Natural killer cell treated with Interleukin-12 subunit alpha and Interleukin-12 subunit beta and Interleukin-15 and Interleukin-18, amount 100 ng/mL, for 72 hours (primary cell): ENCODE measurements at places on chromosomes 5 and 9.

DNA sequence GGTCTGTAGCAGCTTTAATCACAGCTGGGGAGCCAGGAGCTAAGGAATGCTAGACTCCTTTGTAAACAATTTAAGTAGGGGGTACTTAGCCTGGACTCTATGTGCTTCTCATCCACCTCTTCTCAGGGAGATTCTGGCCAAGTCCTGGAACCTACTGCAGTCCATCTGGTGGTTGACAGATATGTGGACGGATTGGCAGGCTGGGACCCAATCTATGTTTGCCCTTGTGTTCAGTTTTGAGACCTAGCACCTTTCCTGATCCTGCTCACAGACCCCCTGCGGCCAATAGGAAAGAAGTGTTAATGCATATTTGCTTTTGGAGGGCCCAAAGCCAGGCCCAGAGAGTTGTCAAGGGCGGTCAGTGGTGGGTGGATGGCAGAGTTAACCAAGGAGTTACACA lies 6.4 kb downstream of the SLC22A5 start:
- H3K27me3 ChIP-seq, result no peaks in the 10 kb centered on the region
- peaks cover 8% of the 10 kb centered on the region for H3K4me1 ChIP-seq
- H3K27ac ChIP-seq, result no peak overlapping the region
- no peak overlapping the region for H3K4me3 ChIP-seq
- no peak for DNase-seq

GRCh38 chr5:126384985-126385384 lies 38.2 kb upstream of the GRAMD2B start:
- no peaks in the 10 kb centered on the region for H3K4me1 ChIP-seq
- H3K27me3 ChIP-seq, result peaks cover 6% of the 10 kb centered on the region
- H3K4me3 ChIP-seq, result no peak overlapping the region
- H3K36me3 ChIP-seq, result peaks cover 4% of the 10 kb centered on the region

DNA sequence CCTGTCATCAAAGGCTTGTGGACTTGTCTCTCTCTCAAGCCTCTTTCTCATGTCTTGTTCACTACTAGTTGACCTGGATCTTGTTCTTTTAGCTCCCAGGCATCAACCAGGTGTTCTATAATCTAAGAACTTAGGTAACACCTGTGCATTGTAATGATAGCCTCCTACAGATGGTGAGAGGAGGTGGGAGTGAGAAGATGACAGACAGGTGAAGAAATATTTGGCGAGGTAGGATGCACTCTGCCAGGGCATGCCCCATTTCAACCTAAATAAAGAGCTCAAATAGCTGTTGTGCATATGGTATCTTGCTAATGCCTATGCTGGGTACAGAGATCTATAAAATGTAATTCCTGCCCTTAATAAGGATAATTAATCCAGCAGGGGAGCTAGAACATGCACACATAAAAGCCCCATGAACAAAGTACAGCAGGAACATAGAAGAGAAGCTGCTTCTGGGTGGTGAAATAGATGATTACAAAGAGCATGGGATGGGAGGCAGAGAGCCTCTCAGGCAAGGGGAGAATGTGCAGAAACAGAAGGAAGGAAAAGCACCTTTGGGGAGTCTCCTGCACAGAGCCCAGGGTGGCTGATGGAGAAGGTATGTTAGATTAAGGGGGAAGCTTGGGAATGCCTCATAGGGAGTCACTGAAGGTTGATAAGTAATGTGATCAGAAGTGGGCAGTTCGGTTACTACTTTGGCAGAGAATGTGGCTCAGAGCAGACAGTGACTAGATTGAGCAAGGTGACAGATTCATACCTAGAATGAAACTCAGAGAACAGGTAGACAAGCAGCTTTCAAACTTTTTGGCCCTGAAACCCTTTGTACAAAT lies 28.0 kb upstream of the PLIN2 start:
- no peak for DNase-seq
- peaks cover 24% of the 10 kb centered on the region for H3K4me1 ChIP-seq
- H3K27me3 ChIP-seq, result no peaks in the 10 kb centered on the region
- no peaks in the 10 kb centered on the region for H3K36me3 ChIP-seq
- H3K27ac ChIP-seq, result peak overlapping the region; percentile 75

- peaks cover 18% of the 10 kb centered on the region for H3K36me3 ChIP-seq
- no peak overlapping the region for H3K4me3 ChIP-seq
- H3K27me3 ChIP-seq, result no peaks in the 10 kb centered on the region
- H3K27ac ChIP-seq, result no peak overlapping the region
- no peak for DNase-seq
Observed at GRCh38 chr5:140253985-140254384, 48.9 kb downstream of the PFDN1 start.

DNA sequence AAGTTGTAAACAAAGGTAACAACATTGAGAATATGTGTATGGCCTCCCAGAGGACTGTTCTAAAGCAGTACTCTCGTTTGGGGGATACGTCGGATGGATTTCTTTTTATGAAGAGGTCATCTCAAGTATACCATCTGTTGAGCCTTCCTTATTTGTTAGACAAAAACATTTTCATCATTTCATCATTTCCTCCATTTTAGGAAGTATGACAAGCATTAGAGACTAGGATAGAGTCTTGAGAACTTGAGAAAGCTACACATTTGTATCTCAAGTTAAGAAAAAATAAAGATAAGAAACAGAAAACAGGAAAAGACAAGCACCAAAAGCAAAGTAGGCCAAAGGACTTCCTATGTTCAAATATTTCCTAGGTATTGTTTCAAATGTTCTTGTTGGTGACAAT lies 307.0 kb downstream of the EFNA5 start:
- DNase-seq, result no peak
- peaks cover 44% of the 10 kb centered on the region for H3K4me1 ChIP-seq
- peak overlapping the region; percentile 24 for H3K27ac ChIP-seq
- H3K4me3 ChIP-seq, result no peak overlapping the region
- H3K27me3 ChIP-seq, result no peaks in the 10 kb centered on the region

- H3K4me3 ChIP-seq, result no peak overlapping the region
- no peaks in the 10 kb centered on the region for H3K4me1 ChIP-seq
- no peak overlapping the region for H3K27ac ChIP-seq
- no peaks in the 10 kb centered on the region for H3K27me3 ChIP-seq
Observed at GRCh38 chr9:23663536-23663935, 162.5 kb downstream of the ELAVL2 start.

DNA sequence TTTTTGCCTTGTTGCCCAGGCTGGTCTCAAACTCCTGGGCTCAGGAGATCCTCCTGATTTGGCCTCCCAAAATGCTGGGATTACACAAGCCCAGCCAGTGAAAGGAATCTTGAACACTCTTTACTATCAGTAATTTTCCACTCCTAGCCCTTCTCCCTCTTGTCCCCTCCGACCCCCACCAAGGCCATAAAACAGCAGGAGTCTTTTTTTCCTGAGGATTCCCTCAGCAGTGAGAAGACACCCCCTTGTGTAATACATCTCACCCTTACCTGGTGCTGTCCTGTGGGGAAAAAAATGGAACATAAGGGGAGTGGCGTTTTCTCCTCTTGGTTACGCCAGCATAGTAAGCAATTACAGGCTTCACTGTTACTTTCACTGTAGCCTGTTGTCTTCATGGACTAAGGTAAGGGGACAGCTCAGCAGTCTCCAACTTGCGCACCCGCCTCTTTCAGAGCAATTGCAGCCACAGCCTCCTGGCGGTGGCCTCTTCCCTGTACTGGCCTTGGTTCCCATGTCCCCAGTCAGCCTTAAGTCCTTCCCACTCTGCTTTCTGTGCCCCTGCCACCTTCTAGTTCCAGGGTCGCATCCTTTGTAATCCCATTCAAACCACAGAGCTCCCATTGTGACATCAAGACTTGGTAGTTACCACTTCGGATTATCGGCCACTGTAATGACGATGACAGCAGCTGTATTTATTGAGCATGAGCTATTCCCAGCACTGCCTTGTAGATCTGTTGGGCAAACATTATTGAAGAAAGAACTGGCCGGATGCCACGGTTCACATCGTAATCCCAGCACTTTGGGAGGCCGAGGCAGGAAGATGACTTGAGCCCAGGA lies 10.0 kb downstream of the NAIF1 start:
- H3K27me3 ChIP-seq, result no peaks in the 10 kb centered on the region
- H3K4me1 ChIP-seq, result peaks cover 12% of the 10 kb centered on the region
- no peak overlapping the region for H3K27ac ChIP-seq
- DNase-seq, result no peak
- H3K4me3 ChIP-seq, result no peak overlapping the region
- H3K36me3 ChIP-seq, result no peaks in the 10 kb centered on the region

DNA sequence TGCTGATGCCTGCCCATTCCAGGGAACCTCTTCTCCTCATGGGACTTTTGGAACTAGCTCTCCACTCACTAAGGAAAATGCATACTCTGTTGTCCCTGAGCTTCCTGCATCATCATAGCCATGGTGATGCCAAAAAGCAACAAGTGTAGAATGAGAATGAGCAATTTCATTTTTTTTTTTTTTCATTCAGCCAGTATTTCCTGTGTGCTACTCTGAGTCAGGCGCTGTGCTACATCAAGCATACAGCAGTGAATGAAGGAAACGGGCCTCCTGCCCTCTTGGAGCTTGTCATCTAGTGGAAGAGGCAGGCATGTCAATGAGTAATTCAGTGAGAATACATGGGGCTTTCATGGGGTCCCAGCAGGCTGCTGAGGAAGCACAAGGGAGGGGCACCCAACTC lies 483.1 kb downstream of the BNC2 start:
- no peak for DNase-seq
- no peak overlapping the region for H3K4me3 ChIP-seq
- peaks cover 10% of the 10 kb centered on the region for H3K27me3 ChIP-seq
- no peak overlapping the region for H3K27ac ChIP-seq

GRCh38 chr5:39419796-39420195 lies 5.0 kb downstream of the DAB2 start:
- peaks cover 28% of the 10 kb centered on the region for H3K4me1 ChIP-seq
- H3K4me3 ChIP-seq, result no peak overlapping the region
- H3K27ac ChIP-seq, result no peak overlapping the region

GRCh38 chr5:32301891-32302290 lies 10.8 kb downstream of the MTMR12 start:
- H3K27ac ChIP-seq, result no peak overlapping the region
- H3K27me3 ChIP-seq, result no peaks in the 10 kb centered on the region
- H3K36me3 ChIP-seq, result no peaks in the 10 kb centered on the region
- peaks cover 65% of the 10 kb centered on the region for H3K4me1 ChIP-seq
- no peak for DNase-seq
- H3K4me3 ChIP-seq, result no peak overlapping the region

GRCh38 chr9:135950135-135950682 lies 11.0 kb downstream of the UBAC1 start:
- no peak overlapping the region for H3K4me3 ChIP-seq
- peaks cover 14% of the 10 kb centered on the region for H3K36me3 ChIP-seq
- H3K27me3 ChIP-seq, result no peaks in the 10 kb centered on the region
- DNase-seq, result no peak
- no peaks in the 10 kb centered on the region for H3K4me1 ChIP-seq
- H3K27ac ChIP-seq, result no peak overlapping the region

GRCh38 chr5:53318303-53318702 lies 162.1 kb upstream of the FST start:
- no peak for DNase-seq
- no peaks in the 10 kb centered on the region for H3K27me3 ChIP-seq
- H3K36me3 ChIP-seq, result no peaks in the 10 kb centered on the region

GRCh38 chr9:95131023-95131943 lies 186.2 kb downstream of the FANCC start:
- H3K4me1 ChIP-seq, result no peaks in the 10 kb centered on the region
- no peak overlapping the region for H3K27ac ChIP-seq
- no peaks in the 10 kb centered on the region for H3K36me3 ChIP-seq
- no peak for DNase-seq
- H3K4me3 ChIP-seq, result no peak overlapping the region
- H3K27me3 ChIP-seq, result no peaks in the 10 kb centered on the region

DNA sequence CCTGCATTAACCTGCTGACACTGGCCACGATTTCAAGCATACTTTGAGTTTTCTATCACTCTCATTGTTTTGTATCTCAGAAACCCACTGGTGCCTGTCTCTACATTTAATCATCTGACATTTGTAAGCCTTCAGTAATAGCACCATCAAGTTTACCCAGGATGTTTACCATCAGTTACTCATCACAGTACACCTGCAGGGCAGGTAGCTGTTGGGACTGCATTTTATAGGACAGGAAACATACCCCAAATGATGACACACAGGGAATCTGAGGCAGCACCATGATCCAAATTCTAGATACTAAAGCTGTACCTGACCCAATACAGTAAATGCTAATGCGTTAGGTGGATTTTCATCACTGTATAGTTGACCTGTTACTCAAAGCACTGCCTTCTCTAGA lies 114.2 kb downstream of the FEM1C start:
- H3K4me3 ChIP-seq, result no peak overlapping the region
- no peaks in the 10 kb centered on the region for H3K4me1 ChIP-seq
- peaks cover 23% of the 10 kb centered on the region for H3K27me3 ChIP-seq
- H3K36me3 ChIP-seq, result no peaks in the 10 kb centered on the region

DNA sequence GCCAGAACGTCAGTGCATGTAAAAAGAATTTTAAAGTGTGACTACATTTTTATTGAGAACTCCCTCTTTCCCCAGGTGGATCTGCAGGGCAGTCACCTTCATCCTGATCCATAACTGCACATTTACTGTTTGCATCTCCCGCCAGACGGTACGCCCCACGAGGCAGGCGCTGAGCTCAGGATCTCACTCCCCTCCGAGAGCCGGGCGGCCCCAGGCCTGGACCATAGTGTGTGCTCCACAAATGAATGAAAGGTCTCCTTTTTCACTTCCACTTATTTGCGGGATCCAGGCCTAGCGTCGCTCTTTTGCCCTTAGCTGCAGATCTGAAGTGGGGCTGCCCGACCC lies 378 bp downstream of the DROSHA start:
- H3K27ac ChIP-seq, result peak overlapping the region; percentile 98
- H3K4me3 ChIP-seq, result peak overlapping the region; percentile 95
- H3K36me3 ChIP-seq, result peaks cover 19% of the 10 kb centered on the region
- peaks cover 36% of the 10 kb centered on the region for H3K4me1 ChIP-seq
- H3K27me3 ChIP-seq, result no peaks in the 10 kb centered on the region

GRCh38 chr9:73426269-73426668 lies 274.6 kb downstream of the ANXA1 start:
- no peak for DNase-seq
- H3K4me1 ChIP-seq, result no peaks in the 10 kb centered on the region
- no peaks in the 10 kb centered on the region for H3K36me3 ChIP-seq
- no peak overlapping the region for H3K27ac ChIP-seq
